ENCODE measurements at places on chromosomes 16 and 17.

DNA sequence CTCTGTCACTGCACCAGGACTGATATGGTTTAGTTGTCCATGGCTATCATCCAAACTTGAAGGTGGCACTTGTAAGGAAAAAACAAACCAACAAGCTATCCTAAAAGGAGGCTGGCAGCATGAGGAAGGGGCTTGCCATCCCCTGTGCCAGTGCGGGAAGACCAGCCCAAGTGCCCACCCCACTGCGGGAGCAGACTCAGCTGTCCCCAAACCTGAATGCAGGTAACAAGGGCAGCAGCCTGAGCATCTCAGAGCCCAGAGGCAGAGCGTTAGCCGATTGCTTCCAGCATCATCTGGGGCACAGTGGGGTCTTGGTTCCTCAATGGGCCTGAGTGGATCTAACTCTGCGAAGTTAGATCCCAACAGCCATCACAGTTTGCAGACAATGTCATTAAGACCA lies 29.2 kb upstream of the C16orf78 start:
- DNase-seq, result no peak

DNA sequence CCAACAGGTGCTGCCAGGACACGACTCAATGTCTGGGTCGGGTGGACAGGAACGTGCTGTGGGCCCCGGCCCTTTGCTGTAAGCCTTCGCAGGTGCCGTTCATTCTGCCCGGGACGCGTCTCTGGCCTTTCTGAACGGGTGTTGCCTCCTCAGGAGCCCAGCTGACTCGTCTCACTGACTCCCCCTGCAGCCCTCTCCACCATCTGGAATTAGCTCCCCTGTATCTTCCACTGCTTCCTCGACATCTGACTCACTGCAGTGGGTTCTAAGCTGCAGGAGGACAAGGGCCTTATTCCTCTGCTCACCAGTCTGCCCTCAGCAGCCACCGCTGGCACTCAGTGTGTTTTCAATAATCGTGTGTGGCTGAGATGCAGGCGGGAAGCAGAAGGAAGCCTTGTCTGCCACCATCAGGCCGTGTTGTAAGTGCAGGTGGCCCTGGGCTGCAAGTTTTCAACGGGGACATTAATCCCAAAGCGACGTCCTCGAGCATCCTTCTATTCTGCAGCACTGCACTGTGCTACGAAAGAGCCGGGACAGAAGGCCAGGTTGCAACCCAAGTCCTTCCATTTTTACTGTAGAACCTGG lies 256.2 kb downstream of the FOXL1 start:
- no peak for DNase-seq

GRCh38 chr17:4249452-4250029 lies 14.2 kb downstream of the ANKFY1 start:
- no peak for DNase-seq

GRCh38 chr17:81961087-81961511 lies at the start of gene NOTUM:
TSS of gene NOTUM (minus strand) at chr17:81961187. CDS start at chr17:81960909, 278 bp downstream.
- DNase-seq, result no peak

DNA sequence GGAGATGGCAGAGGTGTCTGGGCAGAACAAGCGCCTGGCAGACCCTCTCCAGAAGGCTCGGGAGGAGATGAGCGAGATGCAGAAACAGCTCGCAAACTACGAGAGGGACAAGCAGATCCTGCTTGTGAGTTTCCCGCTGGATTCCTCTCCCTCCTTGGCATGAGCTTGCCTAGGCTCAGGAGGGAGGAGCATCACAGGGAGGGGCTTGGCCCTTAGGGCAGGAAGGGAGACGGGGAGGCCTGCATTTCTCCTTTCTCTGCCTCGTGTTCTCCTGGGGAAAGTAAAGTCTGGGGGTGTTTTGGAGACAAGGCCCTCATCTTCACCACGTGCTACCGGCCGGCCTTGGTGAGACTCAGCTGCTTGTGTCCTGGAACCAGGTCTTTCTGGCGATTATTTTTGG lies 18.0 kb upstream of the DBNDD1 start:
- DNase-seq, result no peak

DNA sequence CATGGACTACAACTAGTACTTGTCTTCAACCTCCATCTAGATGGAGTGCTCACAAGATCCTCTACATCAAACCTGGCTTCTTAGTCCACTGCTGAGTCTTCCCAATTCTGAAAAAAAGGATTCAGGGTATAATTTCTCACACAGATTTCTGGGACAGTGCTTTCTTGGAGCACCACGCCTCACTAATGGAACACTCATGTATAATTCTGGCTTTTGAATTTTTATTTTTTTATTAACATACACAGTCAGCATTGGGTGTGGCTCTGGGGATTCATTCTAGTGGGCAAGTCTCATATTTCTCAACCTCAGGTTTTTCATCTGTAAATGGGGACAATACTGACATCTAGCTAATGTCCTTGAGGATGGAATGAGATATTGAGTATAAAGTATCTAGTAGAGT lies 696.0 kb downstream of the WWOX start:
- no peak for DNase-seq

GRCh38 chr17:8729860-8730259 lies 14.8 kb downstream of the CCDC42 start:
- no peak for DNase-seq

DNA sequence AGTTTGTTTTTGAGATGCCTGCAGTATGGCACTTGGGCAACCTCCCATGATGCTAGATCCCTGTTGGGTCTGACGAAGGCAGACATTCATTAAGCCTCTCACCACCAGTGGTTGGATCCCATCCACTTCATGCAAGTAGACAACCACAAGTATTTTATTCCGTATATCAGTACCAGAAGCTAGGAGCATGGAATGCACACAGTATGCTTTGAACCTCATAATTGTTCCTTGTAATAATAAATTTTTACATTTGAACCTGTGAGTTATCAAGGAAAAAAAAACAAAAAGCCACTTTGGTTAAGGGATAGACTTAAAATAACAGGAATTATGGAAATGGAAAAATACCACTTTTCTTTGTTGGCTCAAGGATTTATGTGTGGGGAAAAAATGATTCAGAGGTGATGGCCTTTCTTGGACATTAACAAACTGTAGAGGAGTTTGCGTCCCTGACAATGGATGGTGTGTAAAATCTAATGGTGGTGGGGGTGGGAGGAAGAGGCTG lies 107.1 kb upstream of the KCNJ16 start:
- no peak for DNase-seq

GRCh38 chr17:11267999-11268575 lies 27.1 kb downstream of the SHISA6 start:
- no peak for DNase-seq

GRCh38 chr17:1234455-1234854 lies 35.8 kb upstream of the BHLHA9 start:
- DNase-seq, result no peak

- DNase-seq, result no peak
These were observed 180.0 kb downstream of the MAF start for GRCh38 chr16:79420493-79420892.

DNA sequence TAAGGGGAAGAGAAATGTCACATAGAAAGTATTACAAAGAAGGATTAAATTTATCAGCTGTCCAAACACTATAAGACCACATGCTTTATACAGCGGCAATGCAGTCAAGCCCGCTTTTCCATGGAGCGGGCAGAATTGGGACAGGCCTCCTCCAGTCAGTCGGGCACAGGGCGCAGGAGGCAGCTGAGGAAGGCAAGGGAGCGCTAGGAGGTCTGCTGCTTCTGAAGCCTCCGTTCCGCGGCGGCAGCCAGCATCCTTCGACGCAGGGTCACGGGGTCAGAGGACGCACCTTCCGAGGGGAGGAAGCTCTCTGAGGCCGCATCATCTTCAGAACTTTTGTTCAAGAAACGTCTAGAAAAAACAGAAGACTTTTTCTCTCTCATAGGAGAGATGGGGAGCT lies 62.6 kb downstream of the AMFR start:
- DNase-seq, result no peak

GRCh38 chr16:85911251-85911930 lies 12.4 kb downstream of the IRF8 start:
- no peak for DNase-seq

GRCh38 chr16:50861970-50862411 lies 120.1 kb downstream of the CYLD start:
- DNase-seq, result no peak

DNA sequence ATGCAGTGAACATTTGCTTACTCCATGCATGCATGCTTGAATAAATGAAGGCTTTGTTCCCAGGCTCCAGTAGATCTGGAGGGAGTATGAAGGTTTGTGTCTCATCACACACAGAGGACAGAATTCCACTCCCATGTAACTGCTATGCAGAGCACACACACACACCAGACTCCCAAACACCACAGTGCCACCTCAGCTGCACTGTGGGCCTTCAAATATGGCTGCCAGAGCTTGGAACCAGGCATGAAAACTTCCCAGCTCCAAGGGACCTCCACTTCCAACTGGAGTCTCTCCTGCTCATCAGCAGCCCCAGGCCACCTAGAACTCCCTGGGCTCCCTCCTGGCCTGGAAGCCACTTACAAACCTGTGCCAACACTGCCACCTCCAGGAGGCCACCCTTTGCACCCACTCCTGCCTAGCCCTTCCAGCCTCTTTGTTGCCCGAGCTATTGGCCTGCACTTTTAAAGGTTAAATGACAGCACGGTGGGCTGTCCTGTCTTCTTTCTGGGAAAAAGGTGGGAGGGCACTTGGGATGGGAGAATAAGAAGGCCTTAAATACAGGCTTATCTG lies 151.2 kb downstream of the ZNF423 start:
- no peak for DNase-seq

DNA sequence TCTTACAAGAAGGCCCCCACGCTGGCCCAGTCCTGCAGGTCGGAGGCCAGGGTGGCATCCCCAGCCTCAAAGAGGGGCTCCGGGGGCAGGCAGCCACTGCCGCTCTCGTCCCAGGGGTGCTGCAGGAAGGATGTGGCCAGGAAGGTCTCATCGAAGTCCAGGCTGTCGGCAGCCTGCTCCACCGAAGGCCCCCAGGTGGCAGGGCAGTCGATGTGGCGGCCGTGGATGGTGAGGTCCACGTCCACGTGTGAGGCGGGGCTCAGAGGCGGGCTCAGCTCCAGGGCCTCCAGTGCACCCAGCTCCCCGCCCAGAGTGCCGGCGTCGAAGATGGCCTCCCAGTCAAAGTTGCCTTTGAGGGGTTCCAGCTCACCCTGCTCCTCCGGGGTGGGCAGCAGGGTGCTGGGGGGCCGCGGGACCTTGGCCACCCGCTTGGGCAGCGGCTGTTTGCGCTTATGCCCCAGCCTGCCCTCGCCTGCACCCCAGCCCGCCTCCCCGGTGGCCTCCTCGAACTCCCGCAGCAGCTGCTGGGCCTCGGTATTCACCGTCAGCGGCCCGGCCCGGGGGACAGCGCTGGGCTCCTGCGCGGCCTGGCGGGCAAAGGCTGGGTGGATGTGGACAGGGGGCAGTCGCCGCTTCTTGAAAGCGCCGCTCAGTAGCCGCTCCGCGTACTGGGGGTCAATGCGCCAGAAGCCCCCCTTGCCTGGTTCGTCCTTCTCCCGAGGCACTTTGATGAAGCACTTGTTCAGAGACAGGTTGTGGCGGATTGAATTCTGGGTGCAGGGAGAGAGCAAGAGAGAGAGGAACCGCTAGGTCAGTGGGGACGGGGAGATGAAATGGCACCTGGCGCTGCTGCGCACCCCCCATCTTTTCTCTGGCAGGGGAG lies 3.5 kb downstream of the FOXJ1 start:
- DNase-seq, result no peak

GRCh38 chr16:74776926-74777325 lies 2.3 kb upstream of the FA2H start:
- no peak for DNase-seq

GRCh38 chr16:30185683-30186421 lies 2.5 kb downstream of the CORO1A start:
- no peak for DNase-seq
